Pancreas (tissue), 10 donors: ENCODE measurements at places on chromosomes 7 and 10. TPM values are rescaled to one million over a fixed set of nuclear protein-coding genes. Genes with fewer than 3 reads are reported as not detected.

SLC12A9 gene
- 12.9 TPM for total RNA-seq

MGAM2 gene
- total RNA-seq, result 18.4 TPM

NRG3 gene
- total RNA-seq, result 0.17 TPM

OPN1SW gene
- not detected for total RNA-seq

SMNDC1 gene
- total RNA-seq, result 11.4 TPM

DNA sequence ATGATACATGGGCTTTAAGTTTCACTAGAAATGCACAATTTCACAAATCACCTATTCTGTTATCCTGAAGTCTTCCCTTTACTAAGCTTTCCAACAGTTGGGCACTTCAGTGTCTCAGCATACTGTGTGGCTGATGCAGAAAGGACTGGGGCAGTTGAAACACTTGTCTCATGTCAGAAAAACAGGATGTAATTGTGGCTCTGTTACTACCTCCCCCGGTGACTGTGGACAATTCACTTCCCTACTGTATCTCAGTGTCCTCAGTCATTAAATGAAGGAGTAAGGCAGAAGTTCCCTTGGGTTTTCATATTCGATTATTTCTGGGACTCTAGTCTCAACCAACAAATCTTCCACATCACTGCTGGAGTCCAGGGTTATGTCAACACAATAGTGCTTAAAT, 17.9 kb downstream of the ANKRD22 start:
- DNase-seq, result no peak
- H3K27me3 ChIP-seq, result no peaks in the 10 kb centered on the region
- H3K4me1 ChIP-seq, result no peaks in the 10 kb centered on the region
- no peaks in the 10 kb centered on the region for H3K36me3 ChIP-seq
- H3K27ac ChIP-seq, result no peak overlapping the region

GRCh38 chr7:38232502-38233366, 40.7 kb downstream of the TARP start:
- no peaks in the 10 kb centered on the region for H3K36me3 ChIP-seq
- H3K4me1 ChIP-seq, result no peaks in the 10 kb centered on the region
- no peak overlapping the region for H3K27ac ChIP-seq
- H3K4me3 ChIP-seq, result no peak overlapping the region
- no peak for DNase-seq

DNA sequence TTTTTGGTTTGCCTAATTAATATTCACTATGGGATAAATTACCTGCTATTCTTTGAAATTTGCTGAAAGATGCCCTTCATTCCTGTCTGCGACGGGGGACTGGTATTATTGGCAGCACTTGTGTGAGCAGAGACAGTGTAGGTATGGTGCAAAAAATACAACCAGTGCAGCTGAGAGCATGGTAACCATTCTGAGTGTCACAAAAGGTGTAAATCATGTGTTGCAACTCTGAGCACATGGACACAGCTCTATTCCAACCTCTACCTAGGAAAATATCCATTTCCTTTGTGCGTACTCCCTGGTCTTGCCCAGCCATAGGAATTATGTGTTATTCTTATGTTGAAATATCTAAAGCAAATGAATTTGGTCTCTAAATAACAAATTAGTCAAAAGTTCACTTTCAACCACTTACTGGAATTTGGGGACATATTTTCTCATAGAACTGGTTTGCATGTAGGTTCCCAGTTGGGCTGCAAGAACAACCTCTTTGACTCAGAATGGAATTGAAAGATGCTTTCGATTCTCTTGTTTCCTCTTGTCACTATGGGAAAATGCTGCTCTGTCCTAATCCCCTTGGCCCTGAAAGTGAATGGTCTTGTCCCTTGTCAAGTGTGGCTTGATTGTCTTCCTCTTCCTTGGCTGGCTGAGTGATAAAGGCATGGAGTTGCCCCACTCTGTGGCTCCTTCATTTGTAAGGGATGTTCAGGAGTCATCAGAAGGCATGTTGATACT, 57.0 kb downstream of the CELF2 start:
- DNase-seq, result no peak
- no peaks in the 10 kb centered on the region for H3K4me1 ChIP-seq
- H3K27ac ChIP-seq, result no peak overlapping the region
- H3K27me3 ChIP-seq, result no peaks in the 10 kb centered on the region

- H3K36me3 ChIP-seq, result no peaks in the 10 kb centered on the region
- no peaks in the 10 kb centered on the region for H3K27me3 ChIP-seq
- H3K4me1 ChIP-seq, result no peaks in the 10 kb centered on the region
- no peak for DNase-seq
- H3K4me3 ChIP-seq, result no peak overlapping the region
- no peak overlapping the region for H3K27ac ChIP-seq
Observed at GRCh38 chr7:80907612-80908011, 11.2 kb downstream of the SEMA3C start.

DNA sequence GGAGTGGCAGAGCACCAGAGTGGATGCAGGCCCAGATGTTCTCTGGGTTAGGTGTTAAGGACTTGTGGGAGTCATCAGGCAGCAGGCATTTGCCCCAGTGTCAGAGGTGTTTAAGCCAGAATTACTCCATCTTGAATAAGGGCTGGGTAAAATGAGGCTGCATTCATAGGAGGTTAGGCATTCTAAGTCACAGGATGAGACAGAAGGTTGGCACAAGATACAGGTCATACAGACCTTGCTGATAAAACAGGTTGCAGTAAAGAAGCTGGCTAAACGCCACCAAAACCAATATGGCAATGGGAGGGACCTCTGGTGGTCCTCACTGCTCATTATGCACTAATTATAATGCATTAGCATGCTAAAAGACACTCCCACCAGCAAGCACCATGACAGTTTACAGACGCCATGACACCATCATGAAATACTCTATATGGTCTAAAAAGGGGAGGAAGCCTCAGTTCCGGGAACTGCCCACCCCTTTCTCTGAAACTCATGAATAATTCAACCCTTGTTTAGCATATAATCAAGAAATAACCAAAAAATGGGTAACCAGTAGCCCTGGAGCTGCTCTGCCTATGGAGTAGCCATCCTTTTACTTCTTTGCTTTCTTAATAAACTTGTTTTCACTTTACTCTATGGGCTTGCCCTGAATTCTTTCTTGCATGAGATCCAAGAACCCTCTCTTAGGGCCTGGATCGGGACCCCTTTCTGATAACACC, 882 bp upstream of the LRRC61 start:
- H3K27me3 ChIP-seq, result no peaks in the 10 kb centered on the region
- H3K36me3 ChIP-seq, result no peaks in the 10 kb centered on the region
- H3K4me1 ChIP-seq, result peaks cover 17% of the 10 kb centered on the region
- peak overlapping the region; percentile 74 for H3K4me3 ChIP-seq
- DNase-seq, result peak; percentile 50

DNA sequence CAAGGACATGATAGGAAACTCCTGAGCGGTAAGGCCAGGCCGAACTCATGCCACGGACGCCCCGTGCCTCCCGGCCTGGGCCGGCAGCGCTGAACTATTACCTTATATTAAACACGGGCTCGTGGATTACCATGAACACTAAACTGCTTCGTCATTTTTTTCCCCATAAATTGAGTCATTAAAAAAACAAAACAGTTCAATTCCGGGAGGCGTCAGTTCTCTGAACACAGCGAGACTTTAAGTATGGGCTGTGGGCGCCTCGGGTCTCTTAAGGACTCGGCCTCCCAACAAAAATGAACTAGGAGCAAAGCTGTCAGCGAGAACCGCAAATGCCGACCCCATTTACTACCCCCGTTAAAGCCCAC, 519 bp downstream of the PITRM1 start:
- no peaks in the 10 kb centered on the region for H3K27me3 ChIP-seq
- H3K36me3 ChIP-seq, result peaks cover 14% of the 10 kb centered on the region
- no peak for DNase-seq
- H3K27ac ChIP-seq, result peak overlapping the region; percentile 82
- H3K4me3 ChIP-seq, result peak overlapping the region; percentile 74

GRCh38 chr7:134420424-134421125, 38.3 kb downstream of the AKR1B1 start:
- H3K27me3 ChIP-seq, result no peaks in the 10 kb centered on the region
- H3K4me1 ChIP-seq, result no peaks in the 10 kb centered on the region
- DNase-seq, result peak; percentile 53
- H3K4me3 ChIP-seq, result no peak overlapping the region
- H3K27ac ChIP-seq, result no peak overlapping the region

DNA sequence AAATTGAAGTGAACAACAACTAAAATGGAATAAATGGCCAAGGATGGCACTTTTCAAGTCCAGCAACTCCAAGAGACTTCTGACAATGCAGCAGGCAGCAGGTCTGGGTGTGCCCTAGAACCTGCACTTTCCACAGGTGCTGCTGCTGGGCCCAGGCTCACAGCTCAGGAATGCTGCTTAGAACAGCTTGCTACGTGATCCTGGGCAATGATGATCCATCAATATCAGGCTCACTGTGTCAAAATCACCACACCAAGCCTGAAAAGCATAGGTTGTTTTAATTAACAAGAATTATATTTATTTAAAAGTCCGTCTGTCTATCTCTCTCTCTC, 148.4 kb downstream of the TNS3 start:
- H3K4me1 ChIP-seq, result no peaks in the 10 kb centered on the region
- H3K27me3 ChIP-seq, result no peaks in the 10 kb centered on the region
- DNase-seq, result no peak
- H3K4me3 ChIP-seq, result no peak overlapping the region
- H3K27ac ChIP-seq, result no peak overlapping the region

DNA sequence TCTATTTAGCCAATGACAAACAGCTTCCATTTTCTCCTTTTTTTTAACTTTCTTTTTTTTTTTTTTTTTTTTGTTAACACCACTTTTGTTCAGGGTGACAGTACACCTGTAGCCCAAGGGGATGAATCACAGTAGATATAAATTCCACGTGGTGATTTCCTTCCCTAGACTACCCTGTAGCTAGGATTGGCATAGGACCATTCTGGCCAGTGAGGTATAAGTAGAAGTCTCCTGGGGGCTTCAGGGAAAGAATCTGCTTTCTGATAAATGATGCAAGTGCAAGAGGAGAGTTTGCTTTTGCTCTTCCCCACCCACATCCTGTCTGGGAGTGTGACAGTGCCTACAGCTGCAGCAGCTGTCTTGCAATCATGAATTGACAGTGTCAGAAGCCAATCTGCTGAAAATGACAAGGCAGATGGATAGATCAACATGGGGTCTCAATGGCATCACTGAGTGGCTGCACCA, 63.2 kb upstream of the TOMM7 start:
- no peaks in the 10 kb centered on the region for H3K36me3 ChIP-seq
- H3K27ac ChIP-seq, result no peak overlapping the region
- H3K4me1 ChIP-seq, result no peaks in the 10 kb centered on the region
- DNase-seq, result no peak
- H3K4me3 ChIP-seq, result no peak overlapping the region
- H3K27me3 ChIP-seq, result no peaks in the 10 kb centered on the region
